ENCODE measurements at places on chromosomes 1 and 21.

DNA sequence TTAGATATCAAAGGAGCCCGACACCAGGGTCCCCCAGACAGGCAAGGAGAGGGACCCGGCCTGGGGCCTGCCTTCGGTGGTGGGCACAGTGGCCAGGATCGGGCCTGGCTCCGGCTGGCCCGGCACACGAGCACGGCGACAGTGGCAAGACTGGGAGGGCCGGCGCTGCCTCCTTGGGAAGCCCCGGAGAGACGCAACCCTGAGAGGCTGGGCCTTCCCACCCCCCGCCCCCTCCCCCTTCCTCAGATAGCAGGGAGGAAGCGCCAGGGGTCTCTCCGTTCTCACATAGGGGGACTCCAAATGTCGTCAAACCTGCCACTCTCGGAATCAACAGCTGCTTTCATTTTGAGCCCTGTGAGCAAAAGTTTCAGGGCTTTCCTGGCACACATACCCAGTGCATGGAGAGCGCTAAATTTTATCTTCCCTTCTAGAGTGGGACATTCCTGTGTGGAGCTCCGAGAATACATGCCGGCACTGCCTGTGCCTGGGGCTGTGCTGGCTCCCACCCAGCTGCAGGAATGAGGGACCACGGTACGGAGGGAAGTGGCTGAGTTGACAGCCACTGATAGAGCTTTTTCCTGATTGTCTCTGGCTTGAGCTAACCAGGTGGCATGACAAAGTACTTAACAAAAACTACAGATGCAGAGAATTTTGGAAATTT lies 62.4 kb downstream of the CD247 start:
- no peak for DNase-seq

DNA sequence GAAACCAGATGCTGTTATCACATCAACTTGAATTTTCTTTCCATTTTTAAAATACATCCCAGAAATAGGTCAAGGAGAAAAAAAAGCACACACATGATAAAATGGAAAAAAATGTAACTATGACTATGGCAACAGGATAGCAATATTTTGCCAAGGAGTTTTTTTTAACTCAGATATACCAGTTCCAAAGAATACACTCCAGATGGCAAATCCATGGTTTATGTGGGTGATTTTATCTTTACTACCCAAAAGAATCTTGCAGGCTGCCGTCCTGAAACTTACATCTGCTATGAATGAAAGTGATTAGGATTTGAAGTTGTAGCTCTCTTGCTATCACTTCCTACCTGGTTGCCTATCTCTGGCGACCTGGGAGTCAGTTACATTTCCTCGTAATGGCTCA lies 91.0 kb upstream of the PLPPR4 start:
- DNase-seq = no peak

DNA sequence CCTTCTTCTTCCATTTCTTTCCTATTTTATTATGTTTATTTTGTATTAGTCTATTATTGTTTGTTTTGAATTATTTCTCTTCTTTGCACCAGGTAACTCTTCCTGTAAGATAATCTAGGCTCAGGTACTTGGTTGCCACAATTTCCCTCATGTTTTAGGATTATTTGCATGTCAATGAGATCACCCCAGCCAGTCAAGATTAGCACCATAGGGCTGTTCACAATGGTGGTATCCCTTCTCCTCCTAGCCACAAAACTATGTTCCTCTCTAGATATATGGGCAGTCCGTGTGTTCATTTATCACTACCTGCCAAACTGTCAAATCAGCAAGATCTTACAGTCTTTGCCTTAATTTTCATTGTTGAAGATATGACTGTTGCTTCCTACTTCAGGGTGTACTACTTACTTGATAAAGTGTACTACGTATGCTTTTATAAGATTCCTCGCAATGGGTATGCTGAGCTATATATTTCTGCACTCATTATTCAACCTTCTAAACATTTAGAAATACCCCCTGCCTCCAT lies 1536.2 kb downstream of the PLA2G4A start:
- DNase-seq = no peak

DNA sequence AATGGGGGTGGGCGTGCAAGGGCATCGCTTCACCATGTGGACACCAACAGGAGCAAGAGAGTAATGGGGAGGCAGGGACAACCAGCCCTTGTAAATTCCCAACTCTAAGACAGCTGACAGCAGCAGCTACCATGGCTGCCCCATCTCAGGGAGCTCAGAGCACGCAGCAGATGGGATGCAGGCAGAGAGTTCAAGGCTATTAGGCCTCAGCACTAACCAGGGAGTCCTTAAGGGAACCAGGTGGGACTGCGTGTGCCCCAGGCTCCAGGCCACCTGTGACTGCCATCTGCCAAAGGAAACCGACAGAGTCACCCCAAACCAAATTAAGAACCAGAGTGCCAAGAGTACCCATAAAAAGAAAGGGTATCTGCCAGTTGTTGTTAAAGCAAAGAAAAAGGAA lies 33.7 kb upstream of the PRDM2 start:
- no peak for DNase-seq

GRCh38 chr21:17786071-17786850 lies 32.9 kb downstream of the C21orf91 start:
- no peak for DNase-seq

GRCh38 chr1:156508205-156508954 lies 7.8 kb upstream of the MEF2D start:
- DNase-seq = no peak

DNA sequence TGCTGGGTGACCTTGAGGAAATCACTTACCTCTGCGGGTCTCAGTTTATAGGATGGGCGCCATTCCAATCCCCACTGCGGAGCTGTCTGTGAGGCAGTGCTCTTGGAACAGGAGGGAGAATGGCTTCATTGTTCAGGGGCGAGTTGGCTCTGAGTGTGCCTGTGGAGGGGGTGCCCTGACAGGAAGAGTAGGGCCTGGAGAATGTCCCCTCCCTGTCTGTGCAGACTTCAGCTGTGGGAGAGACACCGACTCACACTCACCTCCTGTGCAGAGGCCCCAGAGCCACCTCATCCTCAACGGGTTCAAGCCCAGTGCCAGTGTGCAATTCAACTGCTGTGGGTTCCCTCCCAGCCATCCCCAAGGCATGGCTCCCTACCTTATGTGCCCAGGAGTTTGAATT lies 17.1 kb downstream of the ADORA1 start:
- DNase-seq = no peak

DNA sequence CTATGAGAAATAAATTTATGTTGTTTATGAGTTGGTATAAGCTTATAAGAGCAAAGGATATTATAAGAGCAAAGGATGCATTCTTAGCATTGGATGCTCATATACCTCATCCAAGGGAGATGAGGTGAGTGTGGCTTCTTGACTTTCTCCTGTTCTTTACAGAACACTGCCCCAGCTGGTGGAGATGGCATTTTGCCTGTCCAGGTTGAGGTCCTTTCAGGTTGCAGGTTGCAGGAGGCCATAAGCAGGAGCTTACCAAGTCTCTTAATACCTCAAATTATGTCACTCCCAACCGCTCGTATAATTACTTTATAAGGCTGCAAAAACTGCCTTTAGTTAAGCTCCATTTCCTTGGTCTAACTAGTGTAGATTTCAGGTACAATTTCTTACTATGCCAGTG lies 66.7 kb downstream of the RPE65 start:
- DNase-seq = no peak

DNA sequence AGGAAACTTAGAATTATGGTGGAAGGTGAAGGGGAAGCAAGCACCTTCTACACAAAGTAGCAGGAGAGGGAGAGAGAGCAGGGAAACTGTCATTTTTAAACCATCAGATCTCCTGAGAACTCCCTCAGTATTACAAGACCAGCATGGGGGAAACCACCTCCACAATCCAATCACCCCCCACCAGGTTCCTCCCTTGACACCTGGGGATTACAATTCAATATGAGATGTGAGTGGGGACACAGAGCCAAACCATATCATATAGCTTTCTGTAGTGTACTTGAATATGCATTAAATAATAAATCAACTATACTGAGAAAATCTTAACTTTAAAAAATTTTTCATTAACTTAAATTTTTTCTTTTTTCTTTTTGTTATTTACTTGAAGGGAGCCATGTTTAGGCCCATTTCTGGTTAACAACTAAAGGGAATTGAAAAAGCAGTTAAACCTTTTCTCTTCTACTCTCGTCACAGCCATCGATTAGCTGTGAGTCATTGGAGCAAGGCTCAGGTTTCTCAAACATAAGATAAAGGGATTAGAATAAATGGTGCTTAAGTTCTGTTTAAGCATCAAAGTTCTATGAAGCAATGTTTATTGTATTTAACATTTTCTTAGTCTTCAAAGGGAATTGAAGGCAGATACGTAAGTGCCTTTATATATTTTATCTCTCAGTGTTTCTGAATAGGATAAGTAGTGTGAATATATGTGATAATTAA lies 72.2 kb upstream of the DPT start:
- no peak for DNase-seq

- DNase-seq = no peak
Observed at GRCh38 chr1:198669023-198669698, 30.3 kb downstream of the PTPRC start.

DNA sequence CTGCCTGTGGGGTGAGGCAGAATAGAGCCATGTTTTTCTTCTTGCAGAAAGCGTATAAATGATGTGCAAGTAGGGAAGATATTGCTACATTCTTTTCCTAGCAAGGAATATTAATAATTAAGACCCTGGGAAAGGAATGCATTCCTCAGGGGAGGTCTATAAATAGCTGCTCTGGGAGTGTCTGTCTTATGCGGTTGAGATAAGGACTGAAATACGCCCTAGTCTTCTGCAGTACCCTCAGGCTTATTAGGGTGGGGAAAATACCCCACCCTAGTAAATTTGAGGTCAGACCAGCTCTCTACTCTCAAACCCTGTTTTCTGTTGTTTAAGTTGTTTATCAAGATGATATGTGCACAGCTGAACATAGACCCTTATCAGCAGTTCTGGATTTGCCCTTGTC lies 155.9 kb upstream of the HMCN1 start:
- DNase-seq = no peak

Data from activated CD4-positive, CD25-positive, alpha-beta regulatory T cell treated with anti-CD3 and anti-CD28 coated beads, Interleukin-2, amount 50 U/mL, for 72 hours (primary cell).